ENCODE measurements at places on chromosomes 6 and 20.

DNA sequence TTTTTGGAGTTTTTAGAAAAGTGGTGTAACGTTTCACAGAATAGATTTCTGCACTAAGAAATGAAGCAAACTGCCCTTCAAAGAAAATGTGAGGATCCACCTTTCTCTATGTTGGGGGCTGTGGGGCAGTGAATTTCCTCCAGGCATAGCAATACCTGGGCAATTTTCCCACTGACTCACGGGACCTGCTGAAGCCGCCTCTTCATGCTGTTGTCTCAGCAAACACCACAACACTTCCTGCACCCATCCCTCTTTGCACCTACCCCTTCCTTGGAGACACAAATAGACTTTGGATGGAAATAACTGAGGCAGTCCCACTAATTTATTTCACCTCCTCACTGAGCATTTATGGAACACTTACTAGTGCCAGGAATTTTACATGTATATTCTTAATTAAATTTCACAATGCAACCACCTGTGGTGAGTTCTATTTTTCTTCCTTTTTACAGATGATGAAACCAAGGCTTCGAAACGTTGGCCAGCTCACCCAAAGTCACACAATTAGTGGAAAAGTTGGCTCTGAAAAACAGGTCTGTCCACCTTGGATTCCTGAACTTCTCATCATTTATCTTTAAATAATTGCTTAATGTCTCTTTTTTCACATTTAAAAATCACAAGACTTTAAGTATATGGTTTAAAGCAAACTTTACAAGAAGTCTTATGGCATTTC, 17.2 kb upstream of the ADGRF1 start:
- DNase-seq = no peak

DNA sequence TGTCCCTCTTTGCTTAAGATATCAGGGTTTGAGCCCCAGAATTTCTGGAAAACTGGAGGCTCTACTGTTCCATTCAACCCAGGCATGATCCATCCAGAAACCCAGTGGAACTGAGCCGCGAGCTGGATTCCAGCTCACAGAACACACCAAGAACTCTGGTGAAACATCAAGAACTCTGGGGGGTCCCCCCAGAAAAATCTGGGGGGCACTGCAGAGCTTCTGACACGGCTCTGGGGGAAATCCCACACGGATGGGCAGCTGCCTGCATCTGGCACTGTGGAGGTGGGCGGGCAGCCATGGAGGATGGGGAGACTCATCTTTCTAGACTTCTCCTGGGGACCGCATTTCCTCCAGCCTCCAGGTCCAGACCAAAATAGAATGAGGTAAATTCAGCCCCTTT, 51.0 kb downstream of the BMP7 start:
- no peak for DNase-seq

DNA sequence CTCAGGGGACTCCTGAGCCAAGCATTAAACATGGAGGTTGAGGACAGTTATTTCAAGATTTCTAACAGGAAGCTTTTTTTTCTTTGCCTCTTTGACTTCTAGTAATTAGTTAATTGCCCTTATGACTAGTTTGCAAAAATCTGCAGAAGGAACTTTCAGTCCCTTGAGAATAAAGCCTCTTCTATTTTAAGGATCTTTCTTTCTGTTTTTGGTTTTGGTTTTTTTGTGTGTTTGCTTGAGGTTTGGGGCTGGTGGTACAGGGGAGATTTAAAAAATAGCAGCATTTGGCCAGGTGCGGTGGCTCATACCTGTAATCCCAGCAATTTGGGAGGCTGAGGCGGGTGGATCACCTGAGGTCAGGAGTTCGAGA, 259.3 kb downstream of the BMP7 start:
- DNase-seq = no peak

DNA sequence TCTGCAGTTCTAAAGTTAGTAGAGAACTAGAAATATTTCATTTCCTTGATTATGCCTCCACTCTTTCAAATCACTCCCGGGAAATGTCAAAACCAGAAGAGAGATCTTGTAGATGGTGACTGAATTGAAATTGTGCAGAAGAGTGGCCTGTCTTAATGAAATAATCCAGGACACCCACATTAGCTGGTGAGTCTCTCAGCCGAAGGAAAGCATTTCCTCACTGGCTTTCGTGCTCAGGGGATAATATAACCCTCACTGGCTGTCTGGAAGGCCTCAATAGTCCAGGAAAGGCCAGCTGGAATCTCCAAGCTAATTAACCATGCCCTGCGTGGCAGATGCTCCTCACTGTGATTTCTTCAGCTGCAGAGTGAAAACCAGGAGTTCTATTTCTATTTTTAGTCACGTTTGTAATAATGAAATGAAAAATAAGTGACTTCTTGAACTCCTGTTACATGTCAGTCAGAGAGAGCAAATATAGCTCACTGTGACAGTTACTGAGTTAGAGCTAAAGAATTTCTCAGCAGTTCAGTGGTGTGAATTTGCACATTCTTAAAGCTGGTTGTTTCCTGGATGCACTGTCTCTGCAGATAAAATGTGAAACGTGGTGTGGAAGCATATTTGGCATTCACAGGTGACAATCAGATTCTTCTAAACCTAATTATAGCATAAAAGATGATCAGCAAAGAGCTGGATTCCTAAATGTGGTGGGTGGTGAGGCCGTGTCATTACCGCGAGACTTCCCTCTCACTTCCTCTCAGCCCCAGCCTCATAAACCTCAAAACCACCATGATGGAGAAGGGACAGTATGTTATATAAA, 211.7 kb downstream of the LMBRD1 start:
- no peak for DNase-seq

DNA sequence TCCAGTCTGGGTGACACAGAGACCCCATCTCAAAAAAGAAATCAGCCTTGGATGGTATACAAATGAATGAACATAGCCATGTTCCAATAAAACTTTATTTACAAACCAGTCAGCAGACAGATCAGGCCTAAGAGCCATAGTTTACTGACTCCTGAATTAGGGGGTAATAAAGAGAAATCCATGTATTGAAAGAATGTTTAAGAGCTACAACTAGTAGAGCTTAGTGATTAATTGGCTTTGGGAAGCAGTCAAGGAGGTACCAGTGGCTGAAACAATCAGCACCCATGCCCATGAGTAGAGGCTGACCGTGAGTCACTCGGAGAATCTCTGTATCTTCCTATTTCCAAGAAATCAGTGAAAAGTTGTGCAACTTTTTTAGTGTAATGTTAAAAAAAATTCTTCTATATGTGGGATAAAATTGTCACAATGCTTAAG, 223.6 kb upstream of the RREB1 start:
- no peak for DNase-seq

DNA sequence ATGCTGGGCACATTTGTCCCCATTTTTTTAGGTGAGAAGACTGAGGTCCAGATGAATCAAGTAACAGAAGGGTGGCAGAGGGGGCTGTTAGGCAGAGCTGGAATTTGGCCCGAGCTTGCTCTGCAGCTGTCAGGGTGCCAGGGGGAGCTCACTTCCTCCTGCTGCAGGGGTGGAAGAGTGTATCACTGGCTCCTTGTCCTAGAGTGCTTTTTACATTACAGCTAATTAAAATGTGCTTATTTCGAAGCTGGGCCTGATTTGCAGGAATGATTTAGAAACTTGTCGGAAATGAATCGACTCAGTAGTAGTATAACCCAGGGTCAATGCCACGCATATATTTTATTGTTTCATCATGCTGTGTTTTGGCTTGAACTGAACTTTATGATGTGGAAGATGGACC, 11.1 kb downstream of the TOX2 start:
- no peak for DNase-seq

DNA sequence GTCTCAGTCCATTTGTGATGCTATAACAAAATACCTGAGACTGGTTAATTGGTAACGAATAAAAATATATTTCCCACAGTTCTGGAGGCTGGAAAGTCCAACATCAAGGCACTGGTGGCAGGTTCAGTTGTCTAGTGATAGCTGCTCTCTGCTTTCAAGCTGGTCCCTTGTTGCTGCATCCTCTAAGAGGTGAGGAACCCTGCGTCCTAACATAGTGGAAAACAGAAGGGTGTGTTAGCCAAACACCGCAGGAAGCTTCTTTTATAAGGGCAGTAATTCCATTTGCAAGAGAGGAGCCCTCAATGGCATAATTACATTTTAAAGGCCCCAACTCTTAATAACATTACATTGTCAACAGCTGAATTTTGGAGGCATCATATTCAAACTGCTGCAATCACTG, 372.7 kb downstream of the ADGRB3 start:
- no peak for DNase-seq

DNA sequence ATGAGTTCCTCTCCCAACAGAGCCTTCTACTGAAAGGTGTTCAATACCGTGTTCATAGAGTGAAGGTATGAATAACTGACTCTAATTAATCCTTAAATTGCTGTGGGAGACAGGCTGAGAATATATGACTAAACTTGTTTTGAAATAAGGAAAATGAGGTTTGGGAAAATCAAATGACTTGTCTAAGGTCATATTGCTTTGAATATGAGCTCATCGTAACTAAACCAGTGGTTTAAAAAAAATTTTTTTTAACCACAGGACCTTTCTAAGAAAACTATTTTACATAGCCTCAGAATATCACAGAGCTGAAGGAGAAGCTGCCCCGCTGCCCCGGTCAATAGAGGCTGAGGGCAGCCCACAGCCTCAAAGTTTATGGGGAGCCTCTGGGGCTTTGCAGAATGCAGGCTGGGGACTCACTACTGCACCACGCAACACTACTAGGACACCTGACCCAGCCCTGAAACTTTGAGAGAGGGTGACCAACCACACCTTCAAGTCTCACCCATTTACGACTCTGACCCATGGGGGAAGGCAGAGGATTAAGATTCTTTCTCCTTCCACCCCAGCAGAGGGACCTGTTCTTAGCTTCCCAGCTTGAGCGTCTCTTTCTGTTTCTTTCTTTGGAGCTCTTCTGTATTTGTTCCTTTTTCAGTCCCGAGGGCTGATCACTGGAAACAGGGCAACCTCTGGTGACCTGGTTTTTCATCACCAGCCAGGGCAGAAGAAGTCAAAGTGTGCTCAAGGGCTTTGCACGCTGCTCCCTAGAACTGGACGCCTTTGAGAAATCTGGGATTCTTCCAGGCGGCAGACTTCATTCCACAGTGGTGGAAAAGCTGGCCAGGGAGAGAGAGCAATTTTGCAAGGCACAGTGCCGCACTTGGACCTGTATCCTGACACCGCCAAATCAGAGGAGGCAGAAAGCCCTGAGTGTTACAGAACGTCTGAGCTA, 220.2 kb downstream of the ATXN1 start:
- no peak for DNase-seq

DNA sequence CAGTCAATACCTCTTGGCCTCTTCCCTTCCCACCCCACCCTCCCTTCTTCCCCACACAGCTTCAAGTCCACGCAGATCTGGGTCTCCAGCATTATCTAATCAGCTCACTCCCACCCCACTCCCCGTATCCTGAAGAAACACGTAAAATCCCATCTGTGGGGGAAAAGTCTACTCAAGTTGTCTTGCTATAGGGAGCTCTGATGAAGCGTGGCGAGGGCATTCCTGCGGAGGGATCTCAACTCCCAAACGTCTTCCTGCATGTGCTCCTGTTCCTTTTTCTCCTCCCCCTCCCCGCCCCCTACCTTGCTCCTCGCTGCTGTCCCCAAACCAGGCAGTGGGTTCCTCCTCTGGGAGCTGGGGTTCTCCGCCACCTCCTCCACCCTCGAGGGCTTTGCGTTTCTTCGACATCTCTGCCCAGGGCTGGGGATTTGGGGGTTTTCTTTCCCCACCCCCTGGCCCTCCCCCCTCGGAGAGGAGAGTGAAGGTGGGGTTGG, 181.8 kb downstream of the TBXT start:
- DNase-seq = no peak

DNA sequence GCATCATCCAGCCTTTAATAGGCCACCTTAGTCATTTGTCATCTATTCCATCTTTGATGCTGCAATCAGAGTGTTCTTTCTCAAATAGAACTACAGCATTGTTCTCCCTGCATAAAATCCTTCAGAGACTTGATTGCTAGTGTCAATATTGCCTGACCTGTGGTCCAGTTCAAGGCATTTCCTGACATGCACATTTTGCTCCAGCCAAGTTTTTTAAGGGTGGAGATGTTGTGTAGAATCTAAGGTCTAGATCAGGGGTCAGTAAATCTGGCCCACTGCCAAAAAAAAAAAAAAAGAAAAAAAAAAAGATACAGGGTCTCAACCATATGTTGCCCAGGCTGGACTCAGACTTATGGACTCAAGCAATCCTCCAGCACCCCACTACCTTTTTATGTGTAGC, 354.4 kb downstream of the FRK start:
- DNase-seq = no peak

GRCh38 chr6:140061110-140062042, 686.9 kb upstream of the CITED2 start:
- DNase-seq = no peak

GRCh38 chr6:2862712-2863181, 21.1 kb upstream of the SERPINB1 start:
- DNase-seq = no peak

DNA sequence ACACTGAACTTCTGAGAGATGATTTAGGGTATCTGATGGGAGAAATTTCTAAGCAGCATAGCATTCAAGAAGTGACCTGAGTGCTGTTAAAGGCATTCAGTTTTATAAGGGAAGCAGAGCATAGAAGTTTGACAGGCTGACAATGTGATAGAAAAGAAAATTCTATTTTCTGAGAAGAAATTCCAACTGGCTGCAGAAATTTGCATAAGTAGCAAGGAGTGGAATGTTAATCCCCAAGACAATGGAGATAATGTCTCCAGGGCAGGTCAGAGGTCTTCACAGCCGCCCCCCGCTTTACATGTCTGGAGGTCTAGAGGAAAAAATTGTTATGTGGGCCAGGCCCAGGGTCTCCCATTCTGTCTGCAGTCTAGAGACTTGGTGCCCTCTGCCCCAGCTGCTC, 1361.8 kb upstream of the EYS start:
- DNase-seq = no peak

Data from stimulated activated CD8-positive, alpha-beta memory T cell treated with anti-CD3 and anti-CD28 coated beads, Interleukin-7, amount 100 ng/mL, for 24 hours (primary cell).